Activated effector memory CD4-positive, alpha-beta T cell treated with anti-CD3 and anti-CD28 coated beads, Interleukin-2, amount 50 U/mL, for 16 hours (primary cell): ENCODE measurements at places on chromosomes 2 and 18.

DNA sequence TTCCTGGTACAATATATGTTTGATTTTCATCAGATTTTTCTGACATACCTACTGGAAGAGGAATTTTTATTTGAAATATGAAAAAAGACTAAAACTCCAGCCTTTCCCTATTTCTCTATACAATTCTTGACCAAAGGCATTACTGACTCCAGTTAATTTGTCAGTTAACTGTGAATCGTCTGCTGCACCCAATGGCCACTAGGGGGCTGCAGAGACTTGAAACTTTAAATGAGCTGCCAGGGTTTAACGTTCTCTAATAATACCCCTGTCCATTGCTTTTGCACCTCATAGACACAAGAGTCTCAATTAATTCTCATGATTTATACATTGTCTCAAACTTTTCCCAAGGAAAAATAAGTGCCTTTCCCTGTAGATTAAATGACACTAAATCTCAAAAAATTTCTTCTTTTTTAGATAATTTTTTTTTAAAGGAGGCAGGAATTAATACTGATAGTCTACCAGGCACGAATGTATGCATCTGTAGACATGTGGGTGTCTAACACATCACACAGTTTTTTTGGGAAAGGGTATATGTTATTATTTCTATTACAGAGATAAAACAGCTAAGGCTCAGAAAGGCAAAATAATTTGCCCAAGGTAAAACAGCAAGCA lies 1.8 kb upstream of the ALK start:
- DNase-seq = peak; percentile 76

DNA sequence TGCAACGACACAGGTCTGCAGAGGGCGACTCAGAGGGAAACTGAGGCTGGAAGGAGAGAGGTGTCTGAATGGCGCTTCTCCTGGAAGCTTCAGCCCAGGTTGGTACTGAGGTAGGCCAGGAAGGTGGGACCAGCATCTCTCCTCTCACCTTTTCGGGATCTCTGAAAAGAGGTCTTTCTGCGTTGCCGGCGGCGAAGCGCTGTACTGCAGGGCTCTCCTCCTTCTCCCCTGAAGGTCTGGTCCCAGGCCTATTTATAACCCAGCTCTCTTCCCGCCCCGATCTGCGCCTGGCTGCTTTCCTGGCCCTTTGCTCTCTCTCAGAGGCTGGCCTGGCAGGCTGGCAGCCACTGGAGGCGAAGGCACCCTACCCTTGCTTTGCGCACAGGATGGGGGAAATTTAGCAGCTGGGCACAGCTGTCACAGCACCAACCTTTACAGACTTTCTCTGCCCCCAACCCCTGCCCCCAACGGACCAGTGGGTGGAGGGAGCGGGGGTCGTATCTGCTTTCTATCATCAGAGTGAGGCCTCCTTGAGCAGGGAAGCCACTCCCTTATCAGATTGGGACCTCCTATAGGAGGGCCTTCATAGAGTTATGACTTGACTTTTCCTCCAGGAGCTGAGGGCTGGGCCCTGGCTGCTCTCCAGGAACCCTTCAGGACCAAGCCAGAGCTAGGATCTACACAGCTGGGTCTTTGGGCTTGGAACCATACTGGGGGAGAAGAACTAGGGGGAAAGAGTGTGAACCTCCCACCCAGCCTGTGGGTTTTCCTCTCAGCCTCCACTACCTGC lies 1.1 kb downstream of the DYSF start:
- no peak for DNase-seq

DNA sequence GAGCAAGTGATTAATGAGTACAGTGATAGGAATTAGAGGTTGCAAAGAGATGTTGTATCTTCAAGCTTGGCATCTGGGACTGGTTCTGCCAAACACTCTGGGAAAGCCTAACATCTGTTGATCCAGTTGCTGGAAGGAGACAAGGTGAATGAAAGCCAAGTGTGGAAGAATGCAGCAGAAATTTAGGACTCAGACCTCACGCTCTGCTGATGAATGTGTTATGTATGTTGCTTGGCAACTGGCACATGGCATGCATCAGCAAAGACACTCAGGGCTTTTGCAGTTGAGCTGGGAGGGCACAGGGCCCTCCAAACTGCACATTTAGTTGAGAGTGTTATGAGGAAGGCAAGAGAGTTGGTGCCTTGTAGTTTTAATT lies 105.5 kb downstream of the COLEC12 start:
- DNase-seq = no peak

DNA sequence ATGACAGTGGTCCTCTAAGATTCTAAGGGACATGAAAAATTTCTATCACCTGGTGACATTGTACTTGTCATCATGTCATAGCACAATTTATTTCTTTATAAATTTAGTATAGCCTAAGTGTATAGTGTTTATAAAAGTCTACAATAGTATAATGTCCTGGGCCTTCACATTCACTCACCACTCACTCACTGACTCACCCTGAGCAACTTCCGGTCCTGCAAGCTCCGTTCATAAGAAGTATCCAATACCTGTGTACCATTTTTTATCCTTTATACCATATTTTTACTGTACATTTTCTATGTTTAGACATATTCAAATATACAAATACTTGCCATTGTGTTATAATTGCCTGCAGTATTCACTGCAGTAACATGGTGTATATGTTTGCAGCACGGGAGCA lies 72.8 kb upstream of the DSEL start:
- DNase-seq = no peak

DNA sequence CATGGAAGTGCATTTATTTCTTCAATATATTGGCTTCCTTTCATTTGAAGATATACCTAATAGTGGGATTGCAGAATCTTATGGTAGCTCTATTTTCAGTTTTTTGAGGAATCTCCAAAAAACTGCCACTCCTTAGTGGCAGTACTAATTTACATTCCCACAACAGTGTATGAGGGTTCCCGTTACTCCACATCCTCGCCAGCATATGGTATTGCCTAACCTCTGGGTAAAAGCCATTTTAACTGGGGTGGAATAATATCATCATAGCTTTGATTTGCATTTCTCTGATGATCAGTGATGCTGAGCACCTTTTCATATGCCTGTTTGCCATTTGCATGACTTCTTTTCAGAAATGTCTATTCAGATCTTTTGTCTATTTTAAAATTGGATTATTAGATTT lies 471.9 kb upstream of the UBE2E3 start:
- no peak for DNase-seq

DNA sequence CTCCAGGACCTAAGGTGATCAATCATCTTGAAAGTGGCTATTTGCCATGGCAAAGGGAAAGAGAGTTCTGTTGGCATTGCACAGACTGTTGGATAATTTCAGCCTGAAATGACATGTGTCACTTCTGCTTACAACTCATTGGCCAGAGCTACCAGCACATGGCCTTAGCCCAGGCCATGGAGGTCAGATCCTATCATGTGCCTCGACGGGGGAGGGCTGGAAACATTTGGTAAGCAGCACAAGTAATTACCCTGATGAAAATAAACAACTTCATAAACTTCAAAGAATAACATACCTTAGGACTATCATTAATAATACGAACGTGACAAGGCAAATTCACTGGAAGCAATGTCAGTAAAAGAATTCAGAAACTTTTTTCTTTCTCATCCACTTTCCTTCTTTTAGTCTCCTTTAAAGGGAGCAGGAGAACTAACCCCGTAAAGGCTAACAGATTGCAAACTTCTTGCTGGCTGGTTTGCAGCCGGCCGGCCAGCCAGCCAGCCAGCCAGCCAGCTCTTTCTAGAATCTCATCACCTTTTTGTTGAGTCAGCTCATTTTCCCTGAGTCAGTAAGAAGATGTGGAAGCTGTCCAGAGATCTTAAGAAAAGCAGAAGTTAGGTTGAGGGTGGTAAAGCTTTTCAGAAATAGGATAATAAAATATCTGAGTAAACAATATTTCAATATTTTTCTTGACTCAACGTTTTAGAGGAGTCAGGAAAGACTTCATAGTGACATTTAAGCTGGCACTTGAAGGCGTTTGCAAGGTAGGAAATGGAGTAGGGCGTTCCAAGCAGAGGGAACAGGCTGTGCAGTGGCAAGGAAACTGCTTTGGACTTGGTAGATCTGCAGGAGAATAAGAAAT lies 31.9 kb downstream of the CNRIP1 start:
- DNase-seq = no peak

DNA sequence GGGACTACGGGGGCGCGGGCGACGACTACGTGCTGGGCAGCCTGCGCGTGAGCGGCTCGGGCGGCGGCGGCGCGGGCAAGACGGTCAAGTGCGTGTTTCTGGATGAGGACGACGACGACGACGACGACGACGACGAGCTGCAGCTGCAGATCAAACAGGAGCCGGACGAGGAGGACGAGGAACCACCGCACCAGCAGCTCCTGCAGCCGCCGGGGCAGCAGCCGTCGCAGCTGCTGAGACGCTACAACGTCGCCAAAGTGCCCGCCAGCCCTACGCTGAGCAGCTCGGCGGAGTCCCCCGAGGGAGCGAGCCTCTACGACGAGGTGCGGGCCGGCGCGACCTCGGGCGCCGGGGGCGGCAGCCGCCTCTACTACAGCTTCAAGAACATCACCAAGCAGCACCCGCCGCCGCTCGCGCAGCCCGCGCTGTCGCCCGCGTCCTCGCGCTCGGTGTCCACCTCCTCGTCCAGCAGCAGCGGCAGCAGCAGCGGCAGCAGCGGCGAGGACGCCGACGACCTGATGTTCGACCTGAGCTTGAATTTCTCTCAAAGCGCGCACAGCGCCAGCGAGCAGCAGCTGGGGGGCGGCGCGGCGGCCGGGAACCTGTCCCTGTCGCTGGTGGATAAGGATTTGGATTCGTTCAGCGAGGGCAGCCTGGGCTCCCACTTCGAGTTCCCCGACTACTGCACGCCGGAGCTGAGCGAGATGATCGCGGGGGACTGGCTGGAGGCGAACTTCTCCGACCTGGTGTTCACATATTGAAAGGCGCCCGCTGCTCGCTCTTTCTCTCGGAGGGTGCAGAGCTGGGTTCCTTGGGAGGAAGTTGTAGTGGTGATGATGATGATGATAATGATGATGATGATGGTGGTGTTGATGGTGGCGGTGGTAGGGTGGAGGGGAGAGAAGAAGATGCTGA lies 1.4 kb downstream of the SOX11 start:
- DNase-seq = no peak

DNA sequence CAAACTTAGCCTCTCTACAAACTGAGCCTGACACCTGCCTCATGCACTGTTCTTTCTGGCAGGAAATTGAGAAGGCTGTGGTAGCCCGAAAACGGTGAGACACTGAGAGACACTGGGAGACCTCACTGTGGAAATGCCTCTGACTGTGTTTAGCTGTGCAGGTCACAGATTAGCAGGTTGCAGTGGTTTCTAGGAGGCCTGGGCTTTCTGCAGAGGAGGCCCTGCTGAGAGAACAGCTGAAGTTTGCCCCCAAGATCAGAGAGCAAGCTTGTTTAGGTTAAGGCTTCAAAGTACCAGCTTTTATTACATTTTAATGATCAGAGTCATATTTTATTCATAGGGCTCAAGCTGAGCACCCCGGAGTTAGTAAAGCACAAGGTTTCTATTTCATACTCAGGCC lies 68.7 kb upstream of the LYPD6 start:
- no peak for DNase-seq

GRCh38 chr18:73340135-73340977 lies 472.6 kb upstream of the NETO1 start:
- no peak for DNase-seq

- DNase-seq = no peak
Observed at GRCh38 chr18:69537183-69537582, 136.5 kb downstream of the DOK6 start.

DNA sequence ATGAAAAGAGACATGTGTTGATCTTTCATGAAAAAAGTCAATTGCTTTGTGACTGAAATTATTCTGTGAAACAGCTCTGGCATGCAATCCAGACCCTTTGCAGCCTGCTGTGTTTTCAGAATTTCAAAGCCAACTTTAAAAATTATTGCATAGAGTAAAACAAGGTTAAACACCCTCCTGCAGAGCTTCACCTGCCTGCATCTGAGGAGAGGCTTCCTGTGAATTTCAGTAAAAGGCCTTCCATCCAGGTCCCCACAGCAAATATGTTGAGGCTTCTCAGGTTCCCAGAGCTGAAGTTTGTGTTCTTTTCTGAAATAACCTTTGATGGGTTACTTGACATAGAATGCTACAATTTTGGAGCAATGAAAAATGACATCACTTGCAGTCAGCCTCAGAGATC lies 4.1 kb downstream of the XIRP2 start:
- DNase-seq = no peak

GRCh38 chr2:47230418-47230817 lies 75.3 kb upstream of the STPG4 start:
- no peak for DNase-seq

- no peak for DNase-seq
Observed at GRCh38 chr18:60895181-60895580, 438.0 kb upstream of the CDH20 start.

DNA sequence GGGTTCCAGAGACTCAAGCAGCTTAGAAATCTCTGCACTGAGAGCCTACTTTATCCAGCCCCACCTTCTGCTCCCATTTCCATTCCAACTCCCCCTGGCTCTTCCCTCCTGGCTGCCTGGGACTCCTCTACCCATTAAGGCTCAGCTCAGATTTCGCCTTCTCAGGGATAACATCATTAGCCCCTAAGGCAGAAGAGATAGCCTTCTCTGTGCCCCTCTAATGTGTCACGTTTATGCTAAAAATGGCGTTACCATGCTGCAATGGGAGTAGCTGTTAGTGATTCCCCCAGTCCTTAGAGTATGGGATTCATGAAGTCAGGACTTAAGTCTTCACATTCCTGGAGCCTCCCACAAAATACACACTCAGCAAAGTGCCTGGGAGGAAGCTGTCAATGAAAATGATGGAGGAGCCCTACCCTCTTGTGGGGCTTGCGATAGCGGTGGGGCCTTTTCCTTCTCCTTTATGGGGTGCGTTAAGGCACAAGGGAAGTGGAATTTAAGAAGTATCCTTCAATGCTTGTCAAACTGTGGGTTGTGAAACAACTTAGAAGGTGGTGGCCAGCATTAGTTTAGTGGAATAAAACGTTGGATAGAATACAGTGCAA lies 144.7 kb upstream of the COPS8 start:
- no peak for DNase-seq

DNA sequence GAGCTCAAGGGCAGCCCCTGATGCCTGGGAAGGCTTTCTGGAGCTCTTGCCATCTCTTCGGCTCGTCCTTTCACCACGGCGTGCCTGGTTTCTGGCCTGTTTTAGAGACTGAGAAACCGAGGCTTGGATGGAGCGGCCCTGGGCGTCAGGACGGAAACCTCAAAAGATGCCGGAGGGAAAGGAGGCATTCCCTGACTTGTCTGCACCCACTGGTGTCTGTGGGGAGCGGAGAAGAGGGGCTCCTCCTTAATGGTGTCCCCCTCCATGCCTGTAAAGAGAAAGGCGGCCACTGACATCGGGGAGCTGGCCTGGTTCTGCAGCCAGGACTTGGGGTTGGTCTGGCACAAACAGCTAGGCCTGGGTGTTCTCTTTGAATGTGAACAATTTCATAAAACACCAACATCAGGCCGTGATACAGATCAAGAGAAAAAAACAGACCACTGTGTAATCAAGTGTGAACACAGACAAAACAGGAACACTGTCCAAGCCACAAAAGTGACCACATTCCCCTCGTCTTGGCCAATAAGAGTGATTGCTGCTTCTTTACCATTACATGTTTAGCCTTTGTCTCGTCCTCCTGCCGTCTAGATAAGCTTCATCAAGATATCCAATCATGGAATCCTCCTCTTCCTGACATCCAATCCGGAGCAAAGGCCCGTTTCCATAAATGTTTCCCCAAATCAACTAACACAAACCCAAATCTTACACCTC lies 633 bp upstream of the ILKAP start:
- DNase-seq = no peak

- no peak for DNase-seq
Observed at GRCh38 chr2:96115631-96116423, 544 bp downstream of the ADRA2B start.

- DNase-seq = peak; percentile 59
Observed at GRCh38 chr2:20663196-20664070, 3.5 kb upstream of the GDF7 start.

GRCh38 chr18:48100651-48101165 lies 170.2 kb upstream of the SMAD2 start:
- DNase-seq = no peak

GRCh38 chr2:1318366-1319009 lies 94.8 kb upstream of the TPO start:
- DNase-seq = no peak
